ENCODE measurements at places on chromosomes 11 and 22. TPM values are rescaled to one million over a fixed set of nuclear protein-coding genes. Genes with fewer than 3 reads are reported as not detected.

DNA sequence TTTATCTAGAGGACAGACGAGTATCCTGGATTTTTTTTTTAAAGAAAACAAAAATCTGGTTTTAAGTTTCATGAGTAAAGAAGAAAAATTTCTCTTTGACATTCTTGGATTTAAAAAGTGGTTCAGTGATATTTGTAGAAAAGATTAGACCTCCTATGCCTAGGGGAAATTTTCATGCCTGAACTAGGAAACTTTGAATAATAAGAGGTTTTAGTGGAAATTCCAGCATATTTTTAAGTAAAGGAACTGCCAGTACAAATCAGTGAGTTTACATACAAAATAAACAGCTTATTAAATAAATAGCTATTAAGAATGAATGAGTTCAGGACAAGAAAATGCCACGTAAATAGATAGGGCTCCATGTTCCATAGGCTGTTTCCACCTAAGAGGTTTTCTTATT lies 17.5 kb downstream of the JAM3 start:
- no peak overlapping the region for H3K27ac ChIP-seq
- no peak overlapping the region for H3K4me3 ChIP-seq
- no peaks in the 10 kb centered on the region for H3K4me1 ChIP-seq
- no peaks in the 10 kb centered on the region for H3K36me3 ChIP-seq
- DNase-seq = no peak

- H3K4me1 ChIP-seq = no peaks in the 10 kb centered on the region
- H3K36me3 ChIP-seq = no peaks in the 10 kb centered on the region
- DNase-seq = no peak
- H3K4me3 ChIP-seq = no peak overlapping the region
- H3K27ac ChIP-seq = no peak overlapping the region
These were observed 7.3 kb upstream of the SLC22A9 start for GRCh38 chr11:63362196-63362793.

DNA sequence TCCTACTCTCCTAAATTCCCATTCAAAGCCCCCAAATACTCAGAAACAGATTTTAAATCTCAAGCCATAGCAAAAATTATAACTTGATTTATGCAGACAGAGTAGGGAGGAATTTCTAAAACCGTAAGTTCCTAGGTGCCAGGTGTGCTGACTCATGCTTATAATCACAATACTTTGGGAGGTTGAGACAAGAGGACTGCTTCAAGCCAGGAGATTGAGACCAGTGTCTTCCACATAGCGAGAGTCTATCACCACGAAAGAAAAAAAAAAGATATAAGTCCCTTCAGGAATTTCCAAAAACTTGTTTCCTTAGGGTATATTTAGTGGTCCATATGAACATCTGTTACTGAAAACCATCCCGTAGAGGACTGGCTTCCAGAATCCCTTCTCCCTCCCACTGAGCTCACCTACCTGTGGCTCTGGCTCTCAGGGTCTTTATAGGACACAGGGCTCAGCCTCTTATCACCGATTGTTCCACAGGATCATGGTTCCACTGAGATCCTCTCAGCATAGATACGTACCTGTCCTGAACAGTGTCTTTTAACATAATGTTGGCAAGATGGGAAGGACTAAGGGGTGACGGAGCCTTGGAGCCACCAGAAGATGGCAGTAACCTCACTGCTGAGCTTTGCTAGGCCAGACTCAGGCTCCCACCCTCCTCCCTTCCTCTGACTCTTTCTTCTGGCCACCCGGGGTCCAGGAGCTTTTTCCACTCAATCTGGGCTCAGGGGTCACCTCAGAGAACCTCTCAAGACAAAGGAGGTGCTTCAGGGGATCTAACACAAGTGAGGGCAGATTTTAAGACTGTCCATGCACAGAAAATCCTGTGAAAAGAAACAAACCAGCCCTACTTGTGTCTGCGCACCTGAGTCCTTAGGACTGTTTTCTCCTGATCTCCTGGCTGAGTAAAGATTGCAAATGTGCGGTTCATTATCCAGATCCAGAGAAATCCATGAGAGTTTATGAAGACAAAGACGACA lies 117.5 kb upstream of the TOP3B start:
- peaks cover 5% of the 10 kb centered on the region for H3K27me3 ChIP-seq
- H3K27ac ChIP-seq = no peak overlapping the region
- no peaks in the 10 kb centered on the region for H3K36me3 ChIP-seq
- no peak for DNase-seq
- H3K4me1 ChIP-seq = no peaks in the 10 kb centered on the region
- no peak overlapping the region for H3K4me3 ChIP-seq

DNA sequence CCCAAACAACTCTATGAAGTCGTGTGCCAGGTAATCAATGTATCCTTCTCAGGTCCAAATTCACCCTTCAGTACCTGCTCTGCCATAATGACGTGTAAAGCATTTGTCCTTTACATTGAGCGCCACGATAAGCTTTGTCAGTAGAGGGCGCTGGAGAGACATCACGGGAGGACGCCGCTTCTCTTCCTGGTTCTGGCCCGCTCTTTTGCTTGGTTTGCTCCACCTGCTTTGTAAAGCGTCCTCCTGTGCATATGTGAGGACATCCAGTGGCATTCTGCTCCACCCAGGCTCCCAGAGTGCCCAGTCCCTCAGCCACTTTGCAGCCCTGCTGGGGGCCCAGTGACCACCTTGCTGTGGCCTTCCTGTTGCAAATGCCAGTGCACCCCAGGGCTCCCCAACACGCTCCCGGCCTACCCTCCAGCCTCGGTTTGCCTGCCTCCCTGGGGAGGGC lies 61.1 kb downstream of the WT1 start:
- H3K4me1 ChIP-seq = no peaks in the 10 kb centered on the region
- no peaks in the 10 kb centered on the region for H3K27me3 ChIP-seq
- H3K4me3 ChIP-seq = no peak overlapping the region
- no peaks in the 10 kb centered on the region for H3K36me3 ChIP-seq

- no peaks in the 10 kb centered on the region for H3K4me1 ChIP-seq
- H3K36me3 ChIP-seq = no peaks in the 10 kb centered on the region
- H3K27ac ChIP-seq = no peak overlapping the region
- peak; percentile 22 for DNase-seq
- no peaks in the 10 kb centered on the region for H3K27me3 ChIP-seq
These were observed 92.4 kb downstream of the RTL6 start for GRCh38 chr22:44405661-44406060.

- no peak overlapping the region for H3K4me3 ChIP-seq
- peaks cover 9% of the 10 kb centered on the region for H3K4me1 ChIP-seq
- H3K36me3 ChIP-seq = no peaks in the 10 kb centered on the region
- no peak overlapping the region for H3K27ac ChIP-seq
- H3K27me3 ChIP-seq = no peaks in the 10 kb centered on the region
- DNase-seq = no peak
These were observed 550.7 kb downstream of the INSC start for GRCh38 chr11:15665368-15665871.

- no peaks in the 10 kb centered on the region for H3K27me3 ChIP-seq
- H3K36me3 ChIP-seq = peaks cover 4% of the 10 kb centered on the region
- peaks cover 22% of the 10 kb centered on the region for H3K4me1 ChIP-seq
These were observed 19.2 kb downstream of the SLC43A1 start for GRCh38 chr11:57496109-57496820.

DNA sequence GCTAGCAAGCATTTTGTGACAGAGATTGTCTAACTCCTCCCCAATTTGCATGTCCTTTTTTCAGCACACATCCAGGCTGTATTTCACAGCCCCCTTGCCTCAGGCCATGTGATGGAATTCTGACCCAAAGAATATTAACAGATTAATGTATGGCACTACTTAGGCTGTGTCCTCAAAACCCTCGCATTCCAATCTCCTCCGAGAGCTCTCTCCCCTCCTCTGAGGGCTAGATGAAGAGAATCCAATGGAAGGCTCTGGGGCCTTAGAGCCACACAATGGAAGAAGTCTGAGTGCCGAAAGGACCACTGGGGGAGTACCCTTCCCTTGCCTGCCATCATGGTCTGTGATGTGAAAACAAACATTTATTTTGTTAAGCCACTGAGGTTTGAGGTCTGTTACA lies 13.7 kb upstream of the NNMT start:
- H3K4me3 ChIP-seq = no peak overlapping the region
- DNase-seq = no peak
- H3K27me3 ChIP-seq = no peaks in the 10 kb centered on the region
- no peaks in the 10 kb centered on the region for H3K36me3 ChIP-seq
- no peak overlapping the region for H3K27ac ChIP-seq

DNA sequence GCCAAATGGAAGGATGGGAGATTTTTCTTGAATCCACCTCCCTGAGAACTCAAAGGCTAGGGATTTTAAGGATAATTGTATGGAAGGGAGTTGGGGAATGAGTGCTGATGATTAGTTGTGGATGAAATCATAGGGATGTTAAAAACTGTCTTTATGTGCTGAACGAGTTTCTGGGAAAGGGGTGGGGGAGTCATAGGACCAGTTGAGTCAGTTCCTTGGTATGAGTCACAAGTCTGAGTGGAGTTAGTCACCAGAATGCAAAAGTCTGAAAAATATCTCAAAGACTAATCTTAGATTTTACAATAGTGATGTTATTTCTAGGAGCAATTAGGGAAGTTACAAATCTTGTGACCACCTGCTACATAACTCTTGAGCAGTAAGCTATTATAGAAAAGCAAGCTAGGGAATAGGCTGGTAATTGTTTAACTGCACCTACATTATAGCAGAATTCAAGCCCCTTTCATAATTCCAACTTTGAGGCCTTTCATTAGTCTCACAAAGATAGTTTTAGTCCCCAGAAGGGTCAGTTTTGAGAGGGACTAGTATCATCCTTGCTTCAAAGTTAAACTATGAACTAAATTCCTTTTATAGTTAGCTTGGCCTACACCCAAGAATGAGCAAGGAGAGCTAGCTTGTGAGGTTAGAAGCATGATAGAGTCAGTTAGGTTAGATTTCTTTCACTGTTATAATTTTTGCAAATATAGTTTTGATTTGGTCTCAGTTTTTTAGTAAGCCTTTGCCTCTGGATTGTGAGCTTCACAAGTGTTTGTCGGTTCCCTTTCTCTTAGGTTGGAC lies 668.0 kb downstream of the ETS1 start:
- H3K4me3 ChIP-seq = no peak overlapping the region
- no peak overlapping the region for H3K27ac ChIP-seq
- DNase-seq = no peak
- H3K4me1 ChIP-seq = no peaks in the 10 kb centered on the region

- no peaks in the 10 kb centered on the region for H3K4me1 ChIP-seq
- H3K4me3 ChIP-seq = no peak overlapping the region
- H3K36me3 ChIP-seq = no peaks in the 10 kb centered on the region
- H3K27me3 ChIP-seq = no peaks in the 10 kb centered on the region
These were observed 310.1 kb upstream of the SORL1-AS1 start for GRCh38 chr11:121762820-121763219.

DNA sequence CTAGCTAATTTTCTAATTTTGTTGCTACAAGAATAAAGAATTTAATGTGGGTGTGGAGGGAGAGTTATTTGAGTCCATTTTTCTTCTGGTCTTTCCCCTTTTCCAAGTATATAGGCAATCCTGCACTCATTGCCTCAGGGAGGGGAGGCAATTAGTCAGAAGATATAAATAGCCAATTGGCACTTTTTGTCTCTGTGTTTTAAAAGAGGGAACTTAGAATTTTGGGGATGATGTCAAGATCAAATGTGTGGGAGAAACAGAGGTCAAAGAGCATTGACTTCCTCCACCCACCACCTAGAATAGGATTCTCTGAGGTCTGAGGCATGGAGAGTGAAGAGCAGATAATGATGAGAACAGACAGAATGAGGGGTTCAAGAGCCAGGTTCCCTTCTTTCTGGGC lies 120.3 kb upstream of the ZC3H12C start:
- no peak for DNase-seq
- H3K36me3 ChIP-seq = no peaks in the 10 kb centered on the region
- H3K27ac ChIP-seq = no peak overlapping the region
- H3K27me3 ChIP-seq = no peaks in the 10 kb centered on the region
- no peak overlapping the region for H3K4me3 ChIP-seq

DNA sequence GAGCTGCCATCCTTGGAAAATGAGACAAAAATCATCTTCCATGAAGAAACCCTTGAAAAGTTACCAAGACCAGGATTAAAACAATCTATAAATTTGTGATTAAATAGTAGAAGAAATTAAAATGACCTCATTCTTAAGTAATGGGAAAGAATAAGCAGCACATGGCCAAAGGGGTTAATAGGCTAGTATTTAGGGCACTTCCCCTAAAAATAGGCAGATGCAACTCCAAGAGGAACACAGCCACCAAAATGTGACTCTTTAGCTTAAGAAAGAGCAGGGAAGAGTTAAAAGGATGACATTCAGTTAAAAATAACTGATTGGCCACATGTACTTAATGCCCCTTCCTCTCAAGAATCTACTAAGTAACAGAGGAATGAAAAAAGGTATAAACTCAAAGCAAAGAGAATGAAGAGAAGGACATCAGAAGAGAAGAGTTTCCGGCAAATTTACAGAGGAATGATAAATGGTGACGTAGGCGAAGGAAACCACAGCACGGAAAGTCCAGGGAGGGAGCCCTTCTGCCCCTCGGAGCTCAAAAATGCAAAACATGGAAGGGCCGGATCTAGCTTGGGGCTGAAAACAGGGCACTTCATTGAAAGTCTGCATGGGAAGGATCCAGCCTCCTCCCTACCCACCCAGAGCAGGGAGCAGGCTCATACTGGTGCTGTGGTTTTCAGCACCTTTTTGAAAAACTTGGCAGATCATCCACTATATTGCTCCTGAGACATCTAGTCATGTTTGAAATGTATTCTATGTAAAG lies 17.8 kb downstream of the SCUBE2 start:
- no peaks in the 10 kb centered on the region for H3K36me3 ChIP-seq
- H3K27me3 ChIP-seq = no peaks in the 10 kb centered on the region
- no peaks in the 10 kb centered on the region for H3K4me1 ChIP-seq
- no peak overlapping the region for H3K27ac ChIP-seq
- no peak overlapping the region for H3K4me3 ChIP-seq
- DNase-seq = no peak

DNA sequence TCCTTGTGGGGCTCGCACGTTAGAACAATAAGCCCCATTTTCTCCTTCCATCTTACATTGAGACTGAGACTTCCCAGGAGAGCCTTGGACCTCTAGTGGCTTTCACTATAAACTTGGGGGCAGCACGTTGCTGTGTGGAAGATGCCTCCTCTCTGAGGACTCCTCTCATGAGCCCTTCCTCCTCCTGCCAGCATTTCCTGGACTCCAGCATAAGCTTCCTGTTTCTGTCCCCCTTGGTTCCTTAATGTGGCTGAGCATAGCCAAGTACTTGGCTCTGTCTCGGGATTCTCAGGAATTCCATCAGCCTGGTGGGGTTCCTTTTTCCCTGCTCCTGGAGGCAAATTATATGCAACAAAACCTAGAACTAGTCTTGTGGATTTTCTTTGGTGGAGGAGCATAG lies 38.8 kb upstream of the UBASH3B start:
- no peak for DNase-seq
- H3K27ac ChIP-seq = no peak overlapping the region
- no peaks in the 10 kb centered on the region for H3K27me3 ChIP-seq
- no peaks in the 10 kb centered on the region for H3K36me3 ChIP-seq
- no peaks in the 10 kb centered on the region for H3K4me1 ChIP-seq

GRCh38 chr11:104246590-104246989 lies 82.6 kb upstream of the PDGFD start:
- no peak for DNase-seq
- no peaks in the 10 kb centered on the region for H3K27me3 ChIP-seq
- H3K4me3 ChIP-seq = no peak overlapping the region
- H3K27ac ChIP-seq = no peak overlapping the region
- H3K36me3 ChIP-seq = no peaks in the 10 kb centered on the region
- no peaks in the 10 kb centered on the region for H3K4me1 ChIP-seq

The SAA4 gene
- not detected for total RNA-seq

The EFCAB6 gene
- total RNA-seq = 3.6 TPM

The CWC15 gene
- total RNA-seq = 53.9 TPM

The MS4A6A gene
- 112 TPM for total RNA-seq

The MS4A3 gene
- not detected for total RNA-seq

The NPAS4 gene
- not detected for total RNA-seq

The LRRC74B gene
- not detected for total RNA-seq

The CCDC179 gene
- not detected for total RNA-seq

The HSCB gene
- 12.0 TPM for total RNA-seq

The GLYATL2 gene
- not detected for total RNA-seq

The B4GALNT4 gene
- 1.9 TPM for total RNA-seq

The GGTLC2 gene
- total RNA-seq = 6.5 TPM

Measured in upper lobe of right lung (tissue), 1 donor.